ENCODE measurements at places on chromosomes 13 and 19.

DNA sequence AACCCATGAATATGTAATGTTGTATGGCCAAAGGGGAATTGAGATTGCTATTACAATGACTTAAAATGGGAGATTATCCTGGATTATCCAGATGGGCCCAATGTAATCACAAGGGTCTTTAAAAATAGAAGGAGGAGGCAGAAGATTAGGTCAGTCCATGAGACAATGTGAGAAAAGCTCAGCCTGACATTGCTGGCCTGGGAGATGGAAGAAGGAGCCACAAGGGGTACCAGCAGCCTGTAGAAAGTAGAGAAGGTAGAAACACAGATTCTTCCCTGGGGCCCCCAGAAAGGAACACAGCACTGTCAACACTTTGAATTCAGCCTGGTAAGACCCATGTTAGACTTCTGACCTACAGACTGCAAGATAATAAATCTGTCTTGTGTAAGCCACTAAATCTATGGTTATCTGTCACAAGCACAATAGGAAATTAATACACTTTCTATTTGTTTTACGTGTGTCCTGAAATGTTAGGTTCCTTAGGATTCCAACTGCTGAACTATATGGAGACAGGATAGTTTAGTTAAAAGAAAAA lies 132.9 kb upstream of the SERP2 start:
- no peak for DNase-seq

DNA sequence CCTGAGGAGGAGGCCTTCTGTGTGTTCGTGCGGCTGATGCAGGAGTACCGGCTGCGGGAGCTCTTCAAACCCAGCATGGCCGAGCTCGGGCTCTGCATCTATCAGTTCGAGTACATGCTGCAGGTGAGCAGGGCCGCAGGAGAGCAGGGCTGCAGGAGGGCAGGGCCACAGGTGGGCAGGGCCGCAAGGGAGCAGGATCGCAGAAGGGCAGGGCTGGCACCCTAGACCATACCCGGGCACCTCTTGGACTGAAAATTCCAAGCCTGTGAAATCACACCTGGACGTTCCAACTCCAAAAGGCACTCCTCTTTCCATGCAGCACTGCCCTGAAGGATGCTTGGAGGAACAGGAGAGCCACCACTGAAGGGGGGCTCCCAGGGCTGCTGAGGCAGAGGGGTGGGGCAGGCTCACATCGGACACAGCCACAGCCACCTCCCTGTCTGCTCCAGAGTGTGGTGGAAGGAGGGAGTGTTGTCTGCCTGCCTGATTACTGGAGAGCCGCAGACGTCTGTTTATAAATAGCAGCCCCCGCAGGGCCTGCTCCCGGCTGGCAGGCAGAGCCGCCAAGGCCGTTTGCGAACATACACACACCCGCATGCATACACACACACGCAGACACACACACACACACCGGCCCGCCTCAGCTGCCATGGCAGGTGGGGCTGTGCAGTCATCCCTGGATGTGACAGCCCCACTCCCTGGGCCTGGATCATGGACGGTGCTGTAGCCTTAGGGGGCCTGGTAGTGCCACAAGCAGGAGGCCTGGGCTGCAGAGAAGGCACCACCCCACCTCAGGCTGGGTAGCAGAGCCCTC lies 20.2 kb downstream of the EVI5L start:
- no peak for DNase-seq

DNA sequence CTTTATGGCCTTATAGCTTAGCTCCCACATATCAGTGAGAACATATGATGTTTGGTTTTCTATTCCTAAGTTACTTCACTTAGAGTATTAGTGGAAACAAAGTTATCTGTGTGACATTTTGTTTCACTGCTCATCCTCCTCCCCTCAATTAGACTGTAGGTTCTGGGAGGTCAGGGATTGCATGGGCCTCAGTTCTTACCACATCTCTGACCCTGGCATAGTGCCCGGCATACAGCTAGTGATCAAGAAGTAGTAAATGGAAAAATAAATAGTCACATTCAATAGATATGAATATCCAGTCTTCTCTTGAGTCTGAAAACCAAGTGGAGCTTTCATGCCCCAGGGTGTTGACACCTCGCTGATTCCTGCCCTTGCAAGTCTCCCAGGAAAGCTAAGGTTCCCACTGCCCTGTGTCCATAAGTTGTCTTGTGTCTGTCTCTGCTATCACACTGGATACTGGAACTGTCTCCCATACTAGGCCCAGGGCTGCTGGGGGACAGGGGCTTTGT lies 249.5 kb upstream of the TSHZ3 start:
- no peak for DNase-seq

DNA sequence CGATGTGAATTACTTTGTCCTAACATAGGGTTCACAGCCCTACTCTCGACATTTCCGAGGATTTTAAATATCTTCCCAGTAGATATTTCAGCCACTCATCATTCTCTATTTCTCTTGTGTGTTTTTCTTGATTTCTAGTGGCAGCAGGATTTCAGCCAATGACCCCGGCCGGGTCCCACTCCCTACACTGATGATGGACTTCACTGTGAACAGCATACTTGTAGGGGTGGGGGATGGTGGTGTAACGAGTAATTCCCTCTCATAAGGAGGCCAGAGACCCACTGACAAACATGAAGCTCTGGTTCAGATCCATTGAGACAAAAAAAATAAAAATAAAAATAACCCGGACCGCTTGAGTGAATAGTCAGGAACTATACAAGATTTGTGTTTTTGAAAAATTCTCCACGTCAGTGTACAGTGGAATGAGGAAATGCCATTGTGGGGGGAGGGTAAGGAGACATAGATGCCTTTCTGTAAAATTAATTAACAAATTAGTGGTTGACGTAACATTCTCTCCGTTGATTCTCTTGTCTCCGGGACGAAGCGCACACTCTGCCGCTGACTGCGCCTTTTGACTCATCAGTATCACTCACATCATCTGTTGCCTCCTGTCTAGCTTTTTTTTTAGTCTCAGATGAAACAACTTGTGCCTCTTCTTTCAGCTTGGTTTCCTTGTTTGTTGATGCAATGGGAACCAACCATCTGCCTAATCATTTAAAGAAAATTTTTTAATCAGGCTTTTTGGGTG lies 48.8 kb upstream of the IRS2 start:
- no peak for DNase-seq

DNA sequence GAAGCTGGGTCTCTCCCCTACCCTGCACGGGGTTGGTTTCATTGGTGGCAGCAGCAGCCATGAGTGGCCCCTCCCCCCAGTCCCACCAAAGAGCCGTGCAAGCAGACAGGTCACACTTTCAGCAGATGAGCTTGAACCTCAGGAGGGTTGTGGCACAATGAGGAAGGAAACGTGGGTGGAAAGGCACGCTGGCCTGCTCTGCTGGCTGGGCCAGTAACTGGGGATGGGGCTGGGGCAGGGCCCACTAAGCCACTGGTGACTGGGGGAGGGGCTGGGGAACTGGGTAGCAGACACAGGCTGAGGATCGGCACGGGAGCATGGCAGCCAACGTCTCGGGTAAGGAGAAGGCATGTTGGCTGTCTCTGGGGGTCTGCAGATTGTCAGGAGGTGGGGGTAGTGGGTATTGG lies at the start of gene P2RY11:
TSS of gene P2RY11 (plus strand) at position 289 of the 407 bp plus-strand sequence. CDS start at position 318, 29 bp downstream.
- DNase-seq = no peak

- DNase-seq = no peak
Observed at GRCh38 chr19:8335343-8336071, 7.6 kb downstream of the KANK3 start.

GRCh38 chr19:19526581-19527370 lies 1.9 kb upstream of the YJEFN3 start:
- no peak for DNase-seq

Measured in NCI-H748 treated with DMSO at 0.1 percent for 48 hours (cell line).